AG10803 (cell line): ENCODE measurements at places on chromosomes 4 and X.

DNA sequence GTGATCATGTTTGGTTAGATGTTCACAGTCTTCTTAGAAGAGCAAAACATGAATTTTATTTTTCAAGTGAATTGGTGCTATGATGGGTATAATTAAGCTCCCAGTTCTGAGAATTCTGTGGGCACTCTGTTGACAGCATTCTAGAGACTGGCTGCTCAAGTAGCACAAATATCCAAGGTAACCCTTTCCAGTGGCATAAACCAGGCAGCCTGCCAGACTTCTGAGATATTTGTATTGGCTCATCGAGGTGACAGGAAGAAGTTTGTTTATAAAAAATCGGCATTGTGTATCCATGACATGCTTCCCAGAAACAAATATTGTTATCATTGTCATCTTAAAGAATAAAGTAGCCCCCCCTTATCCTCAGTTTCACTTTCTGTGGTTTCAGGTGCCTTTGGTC is 28.3 kb downstream of the LANCL3 start:
- DNase-seq, result no peak

GRCh38 chr4:53614591-53614990 is 23.3 kb upstream of the LNX1 start:
- no peak for DNase-seq

DNA sequence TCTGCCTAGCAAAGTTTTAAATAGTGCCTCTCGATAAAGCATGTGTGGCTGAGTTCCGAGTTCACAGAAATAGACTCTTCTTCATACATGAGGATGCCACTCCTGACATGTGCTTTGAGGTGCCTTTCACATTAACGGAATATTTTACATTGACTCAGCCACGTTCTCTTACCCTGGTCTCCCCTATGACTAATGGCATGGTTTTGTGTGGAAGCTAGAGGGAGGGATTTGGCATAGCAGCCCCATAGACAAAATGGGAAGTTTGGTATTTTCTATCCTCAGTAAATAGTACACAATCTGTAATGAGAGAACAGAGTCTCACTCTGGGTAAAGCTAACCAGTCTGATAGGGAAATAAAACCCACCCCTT is 68.9 kb downstream of the PCDH19 start:
- peak; percentile 10 for DNase-seq

- DNase-seq, result no peak
Observed at GRCh38 chrX:76172325-76172893, 453 bp upstream of the PBDC1 start.

DNA sequence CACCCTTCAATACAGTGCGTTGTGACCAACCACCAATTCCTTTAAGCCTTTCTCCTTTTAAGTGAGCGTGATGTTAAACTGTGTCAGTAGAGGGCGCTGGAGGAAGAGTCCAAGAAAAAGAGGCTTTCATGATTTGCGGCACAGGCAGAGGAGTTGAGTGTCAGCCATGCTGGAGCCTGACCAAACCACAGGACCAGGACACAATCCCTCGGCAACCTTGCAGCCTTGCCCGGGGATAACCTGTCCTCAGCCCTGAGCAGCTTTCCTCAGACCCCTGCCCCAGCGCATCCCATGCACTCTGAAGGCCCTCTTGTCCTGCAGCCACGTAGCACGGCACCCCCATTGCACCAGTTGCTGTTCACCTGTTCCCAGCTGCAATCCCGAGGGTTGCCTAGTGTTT is 53.5 kb upstream of the SMIM31 start:
- no peak for DNase-seq

GRCh38 chrX:107678957-107679740 is 50.8 kb downstream of the PRPS1 start:
- peak; percentile 69 for DNase-seq
